ENCODE measurements at places on chromosomes 16 and 17.

- no peak for DNase-seq
These were observed 22.3 kb downstream of the ADGRG5 start for GRCh38 chr16:57564571-57565270.

GRCh38 chr16:80672379-80672778, 131.6 kb downstream of the DYNLRB2 start:
- DNase-seq: no peak

GRCh38 chr16:79628501-79628975, 28.0 kb upstream of the MAF start:
- DNase-seq: peak; percentile 66

DNA sequence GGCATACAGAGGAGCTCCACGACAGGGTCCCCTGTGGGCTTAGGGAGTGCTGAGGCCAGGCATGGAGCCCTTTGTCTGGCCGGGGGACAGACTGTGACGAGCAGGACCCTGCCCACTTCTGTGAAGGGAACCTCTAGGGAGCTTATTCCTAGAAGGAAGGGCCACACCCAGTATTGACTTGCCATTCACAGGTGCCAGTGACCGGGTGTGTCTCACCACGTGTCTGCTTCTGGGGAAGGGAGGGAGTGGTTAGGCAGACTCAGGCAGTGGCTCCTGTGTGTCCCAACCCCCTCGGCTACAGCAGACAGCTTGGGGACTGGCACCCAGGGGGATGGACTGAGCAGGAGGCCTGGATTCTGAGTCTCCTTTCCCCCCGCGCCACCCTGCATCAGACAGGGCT, 57.2 kb downstream of the SOCS1 start:
- no peak for DNase-seq

GRCh38 chr17:33972763-33973162, 282.3 kb upstream of the CCL2 start:
- DNase-seq: no peak

GRCh38 chr17:73283250-73283649, 21.6 kb upstream of the CPSF4L start:
- no peak for DNase-seq

DNA sequence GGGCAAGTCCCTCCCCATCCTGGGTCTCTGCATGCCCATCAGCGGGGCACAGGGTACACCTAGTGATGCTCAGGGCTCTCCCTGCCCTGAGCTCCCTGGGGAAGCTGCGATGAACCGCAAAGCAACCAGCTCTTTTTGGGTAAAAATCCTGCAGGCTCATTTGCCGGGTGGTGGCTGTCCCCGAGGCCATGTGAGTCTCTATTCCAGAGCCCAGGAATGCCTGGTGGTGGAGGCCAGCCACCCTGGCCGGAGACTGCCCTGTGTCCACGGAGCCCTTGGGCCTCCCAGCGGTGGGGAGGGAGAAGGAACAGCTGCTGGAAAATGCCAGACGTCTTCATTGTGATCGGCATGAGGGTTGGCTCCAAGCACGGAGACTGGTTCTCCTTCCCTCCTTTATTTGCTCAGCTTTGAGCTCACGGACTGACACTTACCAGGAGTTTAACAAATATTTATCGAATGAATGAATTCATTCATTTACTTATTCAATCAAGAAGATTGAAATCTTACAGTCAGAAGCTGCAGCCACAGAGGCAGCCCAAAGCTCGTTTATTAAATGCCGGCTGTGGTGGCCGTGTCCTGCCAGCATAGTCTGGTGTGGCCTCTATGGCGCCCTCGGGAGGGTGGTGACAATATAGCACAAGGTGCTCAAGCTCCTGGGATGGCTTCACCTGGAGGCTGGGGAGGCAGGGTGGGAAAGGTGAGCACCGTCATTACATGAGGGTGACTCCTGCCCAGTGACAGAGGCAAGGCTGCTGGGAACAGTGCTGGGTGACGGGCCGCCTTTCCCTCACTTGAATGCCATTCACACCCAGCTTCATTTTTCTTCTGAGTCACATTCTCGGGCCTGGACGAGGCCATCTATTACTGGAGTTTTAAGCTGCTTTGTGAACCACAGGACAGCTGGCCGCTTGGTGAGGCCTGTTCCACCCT, 31.1 kb upstream of the JPH3 start:
- DNase-seq: no peak

Measured in smooth muscle cell of the brain vasculature (primary cell).